ENCODE measurements at places on chromosomes 11 and 22.

DNA sequence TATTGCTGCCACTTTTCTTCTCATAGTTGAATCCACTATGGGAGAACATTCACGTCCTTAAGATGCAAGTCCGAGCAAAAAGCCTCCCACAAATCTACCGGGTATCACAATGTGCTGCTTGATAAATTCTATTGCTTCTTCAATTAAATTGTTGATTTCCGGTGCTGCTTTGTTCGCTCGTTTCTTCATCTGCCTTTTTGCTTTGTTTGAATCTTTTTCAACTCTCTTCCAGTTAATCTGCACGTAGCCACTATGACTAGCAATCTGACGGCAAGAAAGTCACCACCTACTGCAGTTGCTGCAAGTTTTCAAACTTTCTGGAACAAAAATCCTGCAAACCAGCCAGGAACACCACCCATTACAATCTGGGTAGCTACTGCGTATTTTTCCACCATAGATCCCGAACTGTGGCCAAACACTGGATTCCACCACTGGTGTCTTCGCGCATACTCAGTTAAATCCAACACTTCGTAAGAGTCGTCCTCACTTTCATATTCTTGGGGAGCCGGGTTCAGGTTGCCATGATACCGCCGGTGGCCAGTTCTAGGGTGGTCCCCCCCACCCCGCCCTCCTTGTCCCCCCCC, 59.1 kb downstream of the CLMP start:
- DNase-seq, result no peak

DNA sequence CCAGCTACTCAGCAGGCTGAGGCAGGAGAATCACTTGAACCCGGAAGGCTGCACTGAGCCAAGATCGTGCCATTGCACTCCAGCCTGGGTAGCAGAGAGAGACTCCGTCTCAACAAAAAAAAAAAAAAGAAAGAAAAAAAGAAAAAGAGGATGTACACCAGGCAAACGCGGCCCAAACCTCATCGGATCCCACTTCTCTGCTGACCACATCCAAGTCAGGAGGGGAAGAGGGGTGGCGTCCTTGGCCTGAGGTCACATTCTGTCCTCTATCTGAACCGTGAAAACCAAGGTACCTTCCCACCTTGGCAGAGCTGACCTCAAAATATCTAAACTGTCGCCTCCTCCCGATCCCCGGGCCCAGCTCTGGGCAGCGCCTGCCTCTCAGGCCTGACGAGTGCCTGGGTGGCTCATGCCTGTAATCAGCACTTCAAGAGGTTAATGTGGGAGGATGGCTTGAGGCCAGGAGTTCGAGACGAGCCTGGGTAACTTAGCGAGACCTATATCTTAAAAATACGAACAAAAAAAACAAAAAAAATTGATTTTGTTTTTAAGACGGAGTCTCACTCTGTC, 25.1 kb downstream of the RGL4 start:
- no peak for DNase-seq

DNA sequence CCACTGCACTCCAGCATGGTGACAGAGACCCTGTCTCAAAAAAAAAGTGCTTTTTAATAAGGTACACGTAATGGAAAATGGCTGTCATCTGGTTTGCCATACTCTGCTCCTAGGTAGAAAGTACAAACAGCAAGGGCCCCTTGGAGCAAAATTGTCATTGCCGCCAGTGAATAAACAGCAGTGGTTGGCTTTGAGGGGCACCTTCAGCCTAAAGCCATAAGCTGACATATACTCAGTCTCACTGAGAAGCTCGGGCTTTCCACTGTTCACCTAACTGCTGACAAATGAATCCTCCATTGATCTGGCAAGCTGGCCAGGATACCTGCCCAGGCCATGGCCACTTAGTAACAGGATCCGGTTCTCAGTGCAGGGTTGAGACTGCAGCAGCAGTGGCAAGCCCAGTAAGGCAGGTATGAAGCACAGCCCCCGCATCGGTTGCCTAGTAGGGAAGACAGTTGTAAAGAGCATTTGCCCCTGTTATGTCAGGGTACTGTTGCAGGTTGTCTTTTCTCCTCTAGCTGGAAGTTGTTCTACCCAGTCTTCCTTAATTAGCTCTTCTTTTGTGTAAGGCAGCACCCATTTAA, 38.8 kb downstream of the MARK2 start:
- DNase-seq, result no peak

- no peak for DNase-seq
These were observed 137.2 kb downstream of the COMMD9 start for GRCh38 chr11:36151933-36152580.

- DNase-seq, result no peak
These were observed 40.4 kb downstream of the FLI1 start for GRCh38 chr11:128734103-128734831.

- no peak for DNase-seq
These were observed 82.3 kb downstream of the YAP1 start for GRCh38 chr11:102192349-102193066.

DNA sequence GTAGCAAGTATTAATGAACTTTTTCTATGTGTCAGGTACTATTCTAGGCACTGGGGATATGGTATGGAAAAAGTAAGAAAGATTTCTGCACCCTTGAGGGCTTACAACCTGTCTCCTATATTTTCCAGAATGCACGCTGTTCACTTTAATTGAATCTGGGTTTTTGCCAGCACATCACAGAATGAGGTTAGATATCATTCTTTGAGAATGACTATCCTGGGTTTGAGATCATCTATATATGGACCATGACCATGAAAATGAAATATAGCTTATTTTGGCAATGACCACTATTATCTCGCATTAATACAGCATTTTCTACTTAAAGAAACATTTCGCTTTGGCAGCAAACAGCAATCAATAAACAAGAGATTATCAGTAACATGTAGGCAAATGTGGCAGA, 46.9 kb downstream of the C11orf71 start:
- no peak for DNase-seq

DNA sequence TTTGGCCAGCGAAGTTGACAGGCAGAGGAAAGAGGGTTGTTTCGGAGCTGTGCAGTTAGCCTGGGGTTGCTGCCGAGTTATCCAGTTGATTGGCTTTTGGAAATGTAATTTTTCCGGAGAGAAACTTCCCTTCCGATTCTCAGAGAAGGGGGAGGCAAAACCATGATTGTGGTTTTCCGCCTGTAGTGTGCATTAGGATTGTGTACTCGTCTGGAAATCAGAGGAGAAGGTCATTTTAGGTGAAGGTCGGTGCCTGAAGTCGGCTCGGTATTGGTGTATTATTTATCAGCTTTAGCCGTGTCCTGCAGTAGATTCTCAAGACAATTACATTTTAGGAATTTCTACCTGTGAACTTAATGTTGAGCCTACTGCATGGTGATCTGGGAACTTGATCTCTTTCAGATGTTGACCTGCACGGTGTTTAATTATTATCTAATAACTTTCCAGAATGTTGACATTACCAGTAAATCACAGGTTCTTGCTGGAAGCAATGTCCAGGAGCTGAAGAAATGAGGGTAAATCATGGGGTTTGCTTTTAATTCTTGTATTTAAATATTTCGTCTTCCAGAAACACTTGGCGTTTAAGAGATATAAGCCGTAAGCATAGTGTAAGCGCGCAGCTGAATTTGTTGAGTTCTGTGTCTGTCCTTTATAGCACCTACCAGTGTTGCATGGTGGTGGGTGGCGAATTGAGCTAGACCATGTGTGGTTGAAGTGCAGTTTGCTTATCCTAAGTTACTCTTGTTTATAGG, 1.3 kb downstream of the ARHGEF12 start:
- no peak for DNase-seq

DNA sequence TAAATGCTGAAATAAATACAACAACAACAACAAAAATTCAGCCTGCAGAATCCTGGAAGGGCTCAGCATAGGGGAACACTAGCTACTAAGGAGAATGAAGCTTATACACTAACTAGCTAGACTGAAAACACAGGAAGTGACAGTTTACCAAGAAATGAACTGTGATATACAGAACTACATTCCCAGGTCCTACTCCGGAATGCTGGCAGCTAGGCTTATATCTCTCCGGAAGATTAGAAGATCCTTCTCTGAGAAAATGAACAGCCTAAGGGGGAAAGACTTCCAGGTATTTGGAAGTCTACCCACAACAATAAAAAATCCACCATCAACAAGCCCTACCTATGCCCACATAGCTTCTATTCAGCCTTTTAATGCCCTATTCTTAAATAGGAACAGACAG, 31.0 kb downstream of the CCDC34 start:
- no peak for DNase-seq

GRCh38 chr11:67356864-67357561, 3.7 kb upstream of the POLD4 start:
- no peak for DNase-seq

DNA sequence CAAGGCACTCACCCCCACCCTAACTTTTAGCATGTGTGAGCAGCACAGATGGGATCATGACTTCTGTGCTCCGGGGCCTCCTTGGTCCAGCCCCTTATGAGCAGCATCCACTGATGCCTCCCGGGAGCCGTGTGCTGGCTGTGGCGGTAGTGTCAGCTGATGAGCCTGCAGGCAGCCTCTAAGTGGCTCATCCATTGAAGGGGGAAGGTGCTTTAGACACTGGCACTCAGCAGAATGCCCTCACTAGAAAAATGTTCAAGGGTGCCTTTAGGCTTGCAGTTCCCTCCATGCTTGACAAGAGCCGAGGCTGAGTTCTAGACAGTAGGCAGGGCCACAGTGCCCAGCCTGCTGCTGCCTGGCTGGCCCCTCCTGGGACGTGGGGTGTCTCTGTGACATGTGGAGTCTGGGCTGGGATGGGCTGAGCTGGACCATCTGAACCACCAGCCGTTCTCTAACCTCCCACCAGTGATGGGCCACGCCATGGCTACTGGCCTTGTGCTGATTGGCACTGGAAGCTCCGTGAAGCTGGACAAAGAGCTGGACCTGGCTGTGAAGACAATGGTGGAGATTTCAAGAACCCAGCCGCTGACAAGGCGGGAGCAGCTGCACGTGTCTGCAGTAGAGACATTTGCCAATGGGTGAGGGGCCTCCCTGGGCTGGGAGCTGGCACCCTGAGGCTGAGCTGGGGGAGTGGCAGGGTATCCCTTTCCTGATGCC, 5.8 kb downstream of the TTC38 start:
- no peak for DNase-seq

DNA sequence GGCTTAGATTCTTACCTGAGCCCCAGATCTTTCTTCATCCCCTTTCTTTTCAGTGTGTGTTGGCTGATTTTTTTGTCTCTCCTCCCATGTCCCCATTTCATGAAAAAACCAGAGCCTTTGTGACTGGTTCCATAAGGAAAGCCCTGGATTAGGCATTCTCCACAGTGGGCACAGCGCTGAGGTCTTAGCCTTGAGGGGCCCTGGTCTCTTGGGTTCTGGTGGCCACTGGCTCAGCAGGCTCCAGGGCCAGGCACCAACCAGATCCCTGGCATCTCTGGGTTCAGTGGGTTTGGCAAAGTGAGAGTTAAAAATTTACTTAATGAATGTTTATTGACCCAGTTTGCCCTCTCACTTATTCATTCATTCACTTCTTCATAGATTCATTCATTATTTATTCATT, 49.5 kb upstream of the ACCSL start:
- no peak for DNase-seq

DNA sequence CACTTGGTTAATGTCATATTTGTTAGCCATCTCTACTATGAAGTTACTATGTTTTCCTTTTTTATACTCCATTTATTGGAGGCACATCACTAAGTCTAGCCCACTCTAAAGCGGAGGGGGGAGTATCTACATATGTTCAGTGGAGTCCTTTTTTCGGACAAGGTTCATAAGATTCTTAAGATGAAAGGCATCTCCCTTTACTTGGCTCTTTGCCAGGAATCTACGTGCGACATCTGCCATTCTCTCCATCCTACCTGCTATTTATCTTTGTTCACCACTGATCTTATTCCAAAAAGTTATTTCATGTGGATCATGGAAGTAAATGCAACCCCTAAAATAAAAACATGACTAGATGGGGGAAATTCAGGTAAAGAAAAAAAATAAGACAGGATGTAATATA, 77.4 kb upstream of the YWHAH start:
- DNase-seq, result no peak
